ENCODE measurements at places on chromosomes 5 and 9. TPM values are rescaled to one million over a fixed set of nuclear protein-coding genes. Genes with fewer than 3 reads are reported as not detected.

DNA sequence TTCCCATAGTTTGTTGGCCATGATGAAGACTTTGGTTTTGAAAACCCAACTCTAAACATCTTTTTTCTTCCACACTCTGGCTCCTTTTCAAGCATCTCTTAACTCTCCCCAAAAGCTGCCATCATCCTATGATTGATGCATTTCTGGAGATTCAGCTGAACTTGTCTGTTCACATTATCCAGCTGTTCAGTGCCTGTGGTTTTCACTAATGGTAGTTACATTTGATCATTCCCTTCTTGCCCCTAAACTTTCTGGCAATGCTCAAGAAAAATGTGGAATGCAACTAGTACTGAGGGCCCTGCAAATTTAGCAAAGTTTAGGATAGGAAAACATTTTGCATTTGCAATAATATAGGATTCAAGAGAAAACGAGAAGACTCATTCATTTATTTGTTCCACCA lies 267.5 kb downstream of the ENC1 start:
- H3K4me1 ChIP-seq = no peaks in the 10 kb centered on the region
- no peak overlapping the region for H3K4me3 ChIP-seq
- H3K36me3 ChIP-seq = no peaks in the 10 kb centered on the region
- no peaks in the 10 kb centered on the region for H3K27me3 ChIP-seq

DNA sequence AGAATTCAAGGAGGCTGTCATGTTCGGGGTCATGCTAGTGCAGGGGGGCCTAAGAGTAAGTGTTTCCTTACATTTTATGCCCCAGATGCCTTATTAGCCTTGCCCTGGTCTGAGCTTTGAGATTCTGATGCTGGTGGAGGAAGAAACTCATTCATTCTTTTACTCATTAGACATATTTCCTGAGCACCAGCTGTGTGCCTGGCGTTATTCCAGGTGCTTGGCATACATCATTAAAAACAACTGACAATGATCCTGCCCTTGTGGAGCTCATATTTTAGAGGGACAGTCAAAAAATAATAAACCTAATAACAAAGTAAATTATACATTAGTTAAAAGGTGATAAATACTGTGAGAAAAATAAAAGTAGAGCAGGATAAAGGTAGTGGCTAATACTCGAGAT lies 138.9 kb upstream of the SGCD start:
- DNase-seq = no peak
- no peak overlapping the region for H3K4me3 ChIP-seq

DNA sequence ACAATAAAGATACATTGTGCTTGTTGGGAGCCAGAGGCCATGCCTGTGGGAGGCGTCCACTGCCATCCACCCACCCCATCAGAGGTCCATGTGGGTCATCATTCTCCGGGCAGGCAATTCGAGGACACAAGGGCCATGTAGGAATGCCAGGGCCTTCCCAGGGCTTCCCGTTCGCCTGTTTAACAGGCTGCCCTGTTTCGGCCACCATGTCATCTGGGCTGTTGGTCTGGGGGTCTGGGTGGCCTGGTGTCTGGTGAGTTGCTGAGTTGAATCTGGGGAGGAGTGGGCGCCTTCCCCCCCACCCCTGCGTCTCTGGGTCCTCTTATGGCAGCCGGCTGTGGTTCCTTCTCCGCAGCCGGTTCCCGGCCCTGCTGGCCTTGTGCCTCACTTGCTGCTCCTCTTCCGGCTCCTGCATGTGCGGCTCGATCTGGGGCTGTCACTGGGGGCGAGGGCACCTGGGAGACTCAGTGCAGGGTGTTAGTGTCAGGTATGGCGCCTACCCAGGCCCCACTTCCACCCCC lies 117.4 kb downstream of the WNK2 start:
- H3K36me3 ChIP-seq = no peaks in the 10 kb centered on the region
- H3K27ac ChIP-seq = no peak overlapping the region
- H3K4me1 ChIP-seq = no peaks in the 10 kb centered on the region
- no peak overlapping the region for H3K4me3 ChIP-seq
- no peak for DNase-seq
- H3K27me3 ChIP-seq = no peaks in the 10 kb centered on the region

CAVIN4 gene
- total RNA-seq = 0.20 TPM

PDCD1LG2 gene
- 0.37 TPM for total RNA-seq
